Sigmoid colon (tissue), 7 donors: ENCODE measurements at places on chromosomes 1 and 21. TPM values are rescaled to one million over a fixed set of nuclear protein-coding genes. Genes with fewer than 3 reads are reported as not detected.

PBXIP1 gene
- total RNA-seq = 251 TPM

OR2T4 gene
- not detected for total RNA-seq

FCRL1 gene
- total RNA-seq = not detected

CNTN2 gene
- 1.8 TPM for total RNA-seq

TSPAN1 gene
- total RNA-seq = 0.99 TPM

DNA sequence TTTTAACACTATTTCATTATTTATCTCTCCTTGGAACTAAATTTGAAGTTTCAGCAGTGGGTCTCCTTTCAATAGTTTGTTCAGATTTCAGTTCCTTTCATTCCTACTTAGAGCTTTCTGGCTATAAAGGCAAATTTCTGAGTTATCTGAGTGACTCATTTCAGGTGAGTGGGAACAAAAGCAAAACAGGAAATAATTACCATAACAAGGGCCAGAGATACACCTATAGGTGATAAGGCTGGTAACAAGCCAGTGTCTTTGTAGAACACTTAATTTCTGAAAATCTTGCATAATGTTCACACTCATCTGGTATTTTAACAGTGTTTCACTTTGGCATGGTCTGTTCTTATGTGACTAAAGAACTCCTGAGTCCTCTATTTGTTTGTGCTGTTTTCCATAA lies 64.5 kb upstream of the PRRC2C start:
- H3K4me1 ChIP-seq = no peaks in the 10 kb centered on the region
- no peak for DNase-seq
- no peak overlapping the region for H3K27ac ChIP-seq
- H3K36me3 ChIP-seq = no peaks in the 10 kb centered on the region
- no peak overlapping the region for H3K4me3 ChIP-seq

- H3K27me3 ChIP-seq = no peaks in the 10 kb centered on the region
- no peaks in the 10 kb centered on the region for H3K4me1 ChIP-seq
- no peak for DNase-seq
Observed at GRCh38 chr1:149986486-149987296, 23.8 kb downstream of the OTUD7B start.

DNA sequence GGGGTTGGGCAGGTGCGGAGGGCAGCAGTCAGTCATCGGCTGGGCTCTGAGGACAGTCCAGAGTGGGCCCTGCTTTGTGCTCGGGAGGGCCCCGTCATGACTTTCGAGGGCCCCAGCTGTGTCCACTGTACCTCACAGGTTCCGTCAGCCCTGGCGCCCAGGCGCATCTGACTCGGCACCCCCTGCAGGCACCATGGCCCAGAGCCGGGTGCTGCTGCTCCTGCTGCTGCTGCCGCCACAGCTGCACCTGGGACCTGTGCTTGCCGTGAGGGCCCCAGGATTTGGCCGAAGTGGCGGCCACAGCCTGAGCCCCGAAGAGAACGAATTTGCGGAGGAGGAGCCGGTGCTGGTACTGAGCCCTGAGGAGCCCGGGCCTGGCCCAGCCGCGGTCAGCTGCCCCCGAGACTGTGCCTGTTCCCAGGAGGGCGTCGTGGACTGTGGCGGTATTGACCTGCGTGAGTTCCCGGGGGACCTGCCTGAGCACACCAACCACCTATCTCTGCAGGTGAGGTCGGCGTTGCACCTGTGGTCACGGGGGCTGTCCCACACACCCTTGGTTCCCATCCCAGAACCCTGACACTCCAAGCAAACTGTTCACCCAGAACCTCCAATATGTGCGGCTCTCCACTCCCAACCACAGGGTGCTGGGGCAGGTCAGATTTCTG lies 7.8 kb downstream of the PODN start:
- peak; percentile 61 for DNase-seq
- H3K36me3 ChIP-seq = peaks cover 24% of the 10 kb centered on the region
- no peaks in the 10 kb centered on the region for H3K4me1 ChIP-seq
- no peaks in the 10 kb centered on the region for H3K27me3 ChIP-seq
- no peak overlapping the region for H3K4me3 ChIP-seq

GRCh38 chr1:213291526-213291925 lies 240.5 kb downstream of the RPS6KC1 start:
- no peaks in the 10 kb centered on the region for H3K36me3 ChIP-seq
- no peaks in the 10 kb centered on the region for H3K27me3 ChIP-seq
- H3K4me1 ChIP-seq = no peaks in the 10 kb centered on the region
- no peak overlapping the region for H3K27ac ChIP-seq

GRCh38 chr1:89897347-89898133 lies 76.7 kb downstream of the LRRC8D start:
- no peak overlapping the region for H3K27ac ChIP-seq
- H3K27me3 ChIP-seq = no peaks in the 10 kb centered on the region
- no peaks in the 10 kb centered on the region for H3K36me3 ChIP-seq
- no peak overlapping the region for H3K4me3 ChIP-seq

- H3K27me3 ChIP-seq = no peaks in the 10 kb centered on the region
- H3K4me3 ChIP-seq = no peak overlapping the region
- H3K36me3 ChIP-seq = no peaks in the 10 kb centered on the region
- H3K4me1 ChIP-seq = no peaks in the 10 kb centered on the region
- DNase-seq = no peak
- H3K27ac ChIP-seq = no peak overlapping the region
Observed at GRCh38 chr1:14535619-14536355, 62.7 kb upstream of the KAZN start.

GRCh38 chr21:44579056-44579832 lies 1.2 kb downstream of the KRTAP10-5 start:
- no peaks in the 10 kb centered on the region for H3K36me3 ChIP-seq
- H3K27me3 ChIP-seq = no peaks in the 10 kb centered on the region
- H3K4me1 ChIP-seq = no peaks in the 10 kb centered on the region

DNA sequence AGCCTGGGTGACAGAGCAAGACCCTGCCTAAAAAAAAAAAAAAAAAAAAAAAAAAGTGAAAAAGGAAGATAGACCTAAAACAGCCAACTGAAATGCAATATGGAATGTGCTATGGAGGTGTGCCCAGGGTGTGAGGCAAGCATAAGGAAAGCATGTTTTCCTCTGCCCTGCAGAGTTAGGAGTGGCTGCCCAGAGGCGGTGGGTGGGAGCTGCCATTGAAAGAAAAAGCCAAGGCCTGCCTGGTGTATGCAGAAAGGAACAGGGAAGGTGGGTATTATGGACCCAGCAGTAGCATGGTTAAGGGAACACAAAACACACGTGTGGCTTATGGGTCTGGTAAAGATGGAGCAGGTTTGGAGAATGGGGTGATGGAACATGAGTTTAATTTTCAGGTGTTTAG lies 8.9 kb downstream of the CD244 start:
- H3K27me3 ChIP-seq = no peaks in the 10 kb centered on the region
- no peak for DNase-seq
- H3K36me3 ChIP-seq = no peaks in the 10 kb centered on the region
- no peak overlapping the region for H3K4me3 ChIP-seq
- H3K4me1 ChIP-seq = no peaks in the 10 kb centered on the region

GRCh38 chr1:153598309-153599172 lies 14.4 kb downstream of the S100A16 start:
- H3K4me3 ChIP-seq = no peak overlapping the region
- no peaks in the 10 kb centered on the region for H3K27me3 ChIP-seq
- H3K27ac ChIP-seq = no peak overlapping the region
